ENCODE measurements at places on chromosomes 7 and 10. TPM values are rescaled to one million over a fixed set of nuclear protein-coding genes. Genes with fewer than 3 reads are reported as not detected.

Gene CH25H
- total RNA-seq, result not detected

Gene ZNF467
- total RNA-seq, result 4.6 TPM

Gene RELN
- total RNA-seq, result not detected

Gene MAGI2
- total RNA-seq, result 0.28 TPM

Gene SOSTDC1
- total RNA-seq, result 1.1 TPM

Gene FAM170B
- not detected for total RNA-seq

Gene MCM10
- total RNA-seq, result 12.6 TPM

Gene LDB3
- total RNA-seq, result not detected

Gene INSYN2A
- not detected for total RNA-seq

Gene CPN1
- total RNA-seq, result not detected
